ENCODE measurements at places on chromosomes 1 and 21.

DNA sequence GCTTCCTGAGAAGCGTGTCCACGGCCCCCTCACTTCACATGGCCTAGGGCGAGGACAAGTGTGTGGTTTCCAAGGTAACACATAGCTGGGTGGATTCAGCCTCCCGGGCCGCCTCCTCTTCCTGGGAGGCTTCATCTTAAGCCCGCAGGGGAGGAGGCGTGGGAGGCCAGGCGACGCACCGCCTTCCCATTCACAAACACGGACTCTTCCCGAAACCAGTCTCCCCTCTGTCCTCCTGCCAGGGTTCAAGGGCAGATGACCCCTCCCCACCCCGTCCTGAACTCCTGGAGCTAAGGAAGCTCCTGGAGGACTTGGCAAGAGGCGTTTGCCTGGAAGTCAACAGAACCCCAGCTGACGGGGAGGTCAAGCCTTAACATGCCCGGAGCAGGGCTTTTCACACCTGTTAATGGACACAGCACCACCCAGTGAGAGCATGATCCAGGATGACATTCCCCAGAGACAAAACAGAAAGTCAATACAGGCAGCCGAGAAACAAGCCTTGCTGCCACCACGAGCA lies 56.7 kb downstream of the KCNN3 start:
- DNase-seq: peak; percentile 48

DNA sequence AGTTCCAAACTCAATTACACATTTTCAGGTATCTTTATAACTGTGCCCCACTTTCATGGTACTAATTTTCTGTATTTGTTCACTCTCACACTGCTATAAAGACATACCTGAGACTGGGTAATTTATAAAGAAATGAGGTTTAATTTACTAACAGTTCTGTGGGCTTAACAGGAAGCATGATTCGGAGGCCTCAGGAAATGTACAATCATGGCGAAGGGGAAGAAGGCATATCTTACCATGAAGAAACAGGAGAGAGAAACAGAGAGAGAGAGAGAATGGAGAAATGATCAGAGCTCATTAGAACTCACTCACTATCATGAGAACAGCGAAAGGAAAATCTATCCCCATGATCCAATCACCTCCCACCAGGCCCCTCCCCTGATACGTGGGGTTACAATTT lies 874.1 kb upstream of the B3GALT2 start:
- DNase-seq: no peak

DNA sequence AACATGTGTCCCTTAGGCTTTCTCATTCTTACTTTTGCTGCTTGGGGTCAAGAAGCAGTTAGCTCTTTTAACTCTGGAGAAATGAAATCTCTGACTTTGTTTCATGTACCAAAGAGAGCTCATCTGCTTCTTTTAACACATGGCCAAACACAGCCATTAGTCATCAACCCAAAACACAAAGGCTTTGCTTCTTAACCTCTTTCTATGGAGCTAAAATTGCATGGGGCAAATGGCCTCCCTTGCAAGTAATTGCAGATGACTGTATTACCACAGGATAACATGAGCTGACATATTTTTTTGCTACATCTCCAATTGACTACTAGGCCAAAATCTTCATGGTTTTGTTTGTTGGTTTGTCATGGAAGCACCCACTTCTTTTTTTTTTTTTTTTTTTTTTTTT lies 300.9 kb downstream of the BRINP3 start:
- no peak for DNase-seq

- DNase-seq: no peak
Measured at GRCh38 chr1:41880950-41881885, 37.5 kb downstream of the HIVEP3 start.

- DNase-seq: no peak
Measured at GRCh38 chr21:30408782-30409494, 13.1 kb downstream of the KRTAP13-1 start.
